RKO (cell line): ENCODE measurements at places on chromosomes 5 and 9.

GRCh38 chr5:178349075-178349511 lies 116.5 kb upstream of the PHYKPL start:
- no peak for DNase-seq

- peak; percentile 52 for DNase-seq
These were observed 134.5 kb upstream of the FSTL4 start for GRCh38 chr5:133746834-133747233.

DNA sequence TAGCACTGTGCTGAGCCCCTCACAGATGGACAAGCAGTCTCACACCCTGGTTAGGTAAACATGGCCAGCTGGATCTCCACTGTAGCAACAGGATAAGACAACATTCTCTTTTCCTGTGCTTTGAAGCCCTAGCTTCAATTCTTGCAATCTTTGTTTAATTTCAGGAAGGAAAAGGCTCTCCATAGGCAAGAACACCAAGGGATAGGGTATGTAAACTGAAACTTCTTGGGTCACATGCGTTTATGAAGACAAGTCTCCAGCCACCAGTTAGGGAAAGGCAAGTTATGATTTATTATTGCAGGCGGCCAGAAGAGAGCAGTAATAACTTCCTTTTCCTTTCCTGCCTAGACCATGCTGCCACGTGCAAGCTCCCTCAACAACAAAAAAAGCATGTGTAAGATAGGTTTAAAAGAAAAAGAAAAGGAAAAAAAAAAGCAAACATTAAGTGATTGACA lies 50.1 kb upstream of the POU5F2 start:
- DNase-seq, result no peak

DNA sequence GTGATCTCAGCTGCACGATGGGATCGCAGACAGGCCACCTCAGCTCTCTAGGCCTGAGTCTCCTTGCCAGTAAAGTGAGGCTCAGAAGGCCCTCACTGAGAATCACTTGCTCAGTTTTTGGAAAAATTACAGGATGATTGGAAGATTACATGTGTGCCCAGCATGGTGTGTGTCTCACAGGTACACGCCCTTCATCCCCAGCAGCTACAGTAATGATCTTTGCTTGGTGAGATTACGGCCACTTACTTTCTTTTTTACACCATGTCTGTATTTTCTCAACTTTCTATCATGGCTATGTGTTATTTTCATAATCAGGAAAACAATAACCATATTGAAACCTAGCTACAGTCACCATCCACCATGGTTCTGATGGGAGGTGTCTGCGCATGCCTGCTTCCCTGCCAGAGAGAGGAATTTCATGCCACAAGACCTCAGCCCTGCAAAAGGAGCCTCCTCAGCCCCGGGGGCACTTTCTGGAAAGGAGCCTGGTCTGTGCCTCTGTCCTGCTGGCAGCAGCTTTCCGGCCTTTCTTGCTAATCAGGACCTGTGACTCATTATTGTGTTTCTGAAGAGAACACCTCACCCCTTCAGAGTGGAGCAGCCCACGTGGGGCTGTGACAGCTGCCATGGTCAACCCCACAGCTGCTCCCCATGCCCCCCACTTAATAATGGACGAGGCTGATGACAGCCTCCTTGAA lies 64.2 kb upstream of the OLFM1 start:
- DNase-seq, result peak; percentile 59

DNA sequence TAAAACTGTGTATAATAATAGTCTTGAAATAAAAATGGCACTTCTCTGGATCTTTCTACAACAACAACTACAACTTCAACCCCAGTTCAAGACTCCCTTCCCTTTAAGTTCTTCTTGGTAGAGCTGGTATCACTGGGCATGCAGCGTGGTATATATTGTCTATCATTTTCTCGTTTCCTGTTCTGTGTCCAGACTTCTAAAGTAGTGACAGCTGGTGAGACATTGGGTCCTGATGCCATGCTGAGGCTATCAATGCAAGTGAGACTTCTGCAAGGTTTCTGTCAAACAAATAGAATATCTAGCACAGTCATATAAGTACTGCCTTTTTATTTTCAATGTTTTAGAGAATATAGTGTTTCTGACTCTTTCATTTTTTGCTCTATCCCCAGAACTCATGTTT lies 123.0 kb upstream of the GRIN3A start:
- DNase-seq, result no peak

DNA sequence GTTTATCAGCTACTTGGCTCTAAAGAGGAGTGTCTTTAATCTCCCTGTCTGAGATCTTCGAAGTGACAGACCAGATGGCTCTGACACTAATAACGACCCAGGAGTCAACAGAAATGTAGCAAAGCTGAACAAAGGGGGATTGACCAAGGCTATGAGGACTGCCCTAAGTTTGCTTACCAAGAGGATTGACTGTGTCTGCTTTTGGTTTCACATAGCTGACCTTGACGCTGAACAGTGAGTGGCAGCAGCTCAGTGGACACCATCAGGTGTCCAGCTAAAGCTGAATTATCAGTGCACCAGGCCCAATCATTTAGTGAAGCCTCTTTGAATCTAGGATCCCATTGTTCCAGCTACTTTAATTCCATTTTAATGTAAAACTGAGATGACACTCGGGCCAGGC lies 262.6 kb downstream of the COX7C start:
- DNase-seq, result no peak

DNA sequence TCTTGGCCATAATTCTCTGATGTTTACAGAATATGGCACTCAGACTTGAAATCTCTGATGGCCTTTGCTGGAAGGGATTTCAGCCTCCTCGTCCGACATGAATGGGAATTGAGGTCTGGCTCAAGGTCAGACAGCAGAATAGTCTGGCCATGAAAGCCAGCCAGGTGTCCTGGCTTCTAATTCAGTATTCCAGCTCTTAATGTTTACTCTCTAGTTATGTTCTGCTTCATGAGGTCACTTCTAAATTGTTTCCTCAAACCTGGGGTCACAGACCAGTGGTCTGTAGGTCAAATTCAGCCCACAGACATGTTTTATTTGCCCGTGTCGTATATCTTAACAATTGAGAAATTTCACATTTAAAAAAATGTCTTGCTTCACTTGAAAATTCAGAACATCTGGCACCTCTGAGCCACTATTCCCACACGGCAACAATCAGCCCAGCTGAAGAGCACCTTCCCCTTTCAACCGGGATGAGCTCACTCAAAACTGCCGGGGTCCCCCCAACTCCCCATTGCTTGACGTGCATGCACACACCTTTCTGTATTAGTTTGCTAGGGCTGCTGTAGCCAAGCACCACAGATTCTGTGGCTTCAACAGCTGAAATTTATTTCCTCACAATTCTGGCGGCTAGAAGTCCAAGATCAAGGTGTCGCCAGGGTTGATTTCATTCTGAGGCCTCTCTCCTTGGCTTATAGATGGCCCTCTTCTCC lies 243.5 kb downstream of the ENC1 start:
- no peak for DNase-seq

- peak; percentile 79 for DNase-seq
These were observed 10.5 kb upstream of the GALNT10 start for GRCh38 chr5:154179846-154180710.

- DNase-seq, result no peak
These were observed 117.4 kb downstream of the RGS3 start for GRCh38 chr9:113580954-113581311.

- no peak for DNase-seq
These were observed 82.2 kb downstream of the DCP2 start for GRCh38 chr5:113058706-113059226.

DNA sequence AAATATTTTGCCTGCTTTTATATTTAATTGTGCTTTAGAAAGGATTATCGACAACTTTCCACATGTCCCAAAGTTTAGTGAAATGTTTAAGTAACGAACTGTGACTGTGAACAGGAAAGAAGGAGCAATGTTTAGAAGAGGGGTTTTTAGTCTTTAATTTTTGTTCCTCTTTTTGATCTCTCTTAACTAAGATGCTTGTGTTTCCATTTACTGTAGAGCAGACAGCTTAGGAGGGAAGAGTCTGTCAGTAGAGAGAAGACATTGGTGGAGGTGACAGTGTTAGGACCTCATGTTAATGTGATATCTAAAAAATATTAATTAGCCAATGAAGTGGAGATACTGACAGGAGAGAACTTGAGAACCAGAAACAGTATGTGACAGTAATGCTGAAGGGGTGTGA lies 92.2 kb downstream of the RASGRF2 start:
- DNase-seq, result no peak

- no peak for DNase-seq
These were observed 80.3 kb downstream of the RCL1 start for GRCh38 chr9:4873066-4873465.

- no peak for DNase-seq
These were observed 103.6 kb downstream of the PBX3 start for GRCh38 chr9:125850763-125851162.

- DNase-seq, result no peak
These were observed 286.4 kb downstream of the EBF1 start for GRCh38 chr5:158813275-158813674.

DNA sequence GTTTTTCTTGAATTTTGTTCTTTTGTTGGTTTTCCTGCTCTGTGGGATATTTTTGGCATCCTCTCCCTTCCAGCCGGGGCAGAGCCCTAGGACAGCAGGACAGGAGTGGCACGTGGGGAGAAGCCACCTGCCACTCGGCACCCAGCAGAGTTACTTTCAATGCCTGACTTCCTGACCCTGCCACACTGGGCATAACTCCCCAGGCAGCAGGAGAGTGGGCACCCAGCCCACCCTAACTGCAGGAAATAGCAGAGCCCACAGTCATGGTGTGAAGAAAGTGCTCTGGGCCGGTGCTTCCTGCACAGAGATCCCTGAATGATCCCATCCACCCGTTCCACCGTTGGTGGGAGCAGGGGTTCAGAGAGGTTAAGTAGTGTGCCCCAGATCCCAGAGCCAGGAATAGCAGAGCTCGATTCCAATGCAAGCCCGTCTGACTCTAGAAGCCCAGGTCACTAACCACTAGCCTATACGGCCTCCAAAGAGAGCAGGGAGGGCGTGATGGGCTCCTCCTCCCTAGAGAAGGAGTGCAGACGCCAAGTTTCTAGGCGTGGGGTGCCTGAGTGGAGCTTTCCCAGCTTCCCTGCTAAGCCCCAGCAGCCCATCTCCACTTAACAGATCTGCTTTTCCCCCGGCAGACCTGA lies 8.1 kb upstream of the NUP214 start:
- DNase-seq, result no peak

GRCh38 chr5:123599171-123599570 lies 87.2 kb downstream of the CSNK1G3 start:
- no peak for DNase-seq

- peak; percentile 74 for DNase-seq
These were observed 1.2 kb downstream of the IER5L start for GRCh38 chr9:129176701-129177442.

GRCh38 chr5:54049963-54050362 lies 260.4 kb downstream of the ARL15 start:
- no peak for DNase-seq

- no peak for DNase-seq
These were observed 115.9 kb downstream of the CDC42SE2 start for GRCh38 chr5:131379723-131380122.

DNA sequence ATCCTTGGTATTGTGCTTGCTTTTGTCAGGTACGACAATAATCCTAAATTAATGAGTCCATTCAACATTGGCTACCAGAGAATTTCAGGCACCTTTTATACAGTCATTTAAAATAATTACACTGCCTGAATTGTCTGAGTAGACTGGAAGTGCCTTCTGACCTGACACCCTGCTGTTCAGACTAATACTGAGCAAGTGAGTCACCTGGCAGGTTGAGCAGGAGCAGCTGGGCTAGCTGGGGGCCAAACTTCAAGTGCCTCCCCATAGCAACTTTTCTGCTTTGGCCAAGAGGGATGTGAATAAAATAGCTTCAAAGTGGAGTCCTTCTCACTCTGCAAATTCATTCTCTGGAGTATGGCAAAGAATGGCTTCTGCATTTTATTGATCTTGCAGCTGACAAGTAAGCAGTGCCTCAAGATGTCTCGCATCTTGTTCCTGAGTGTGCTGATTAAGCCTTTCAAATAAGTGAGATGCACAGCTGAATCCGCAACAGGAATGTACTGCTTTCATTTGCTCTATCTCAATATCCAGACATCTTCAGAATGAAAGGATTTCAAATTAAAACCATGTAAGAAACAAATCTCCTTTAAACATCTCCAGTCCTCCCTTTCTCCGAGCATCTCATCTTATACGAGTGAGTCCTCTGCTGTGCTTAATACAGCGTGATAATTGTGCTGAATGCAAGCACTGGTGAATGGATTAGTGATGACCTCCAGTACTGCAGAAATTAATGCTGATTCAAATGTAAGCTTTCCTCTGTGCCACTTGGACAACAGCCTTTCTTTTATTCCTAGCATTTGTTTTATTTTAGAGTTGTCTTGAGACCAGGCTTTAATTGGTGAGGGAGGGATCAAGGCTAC lies 271.2 kb downstream of the EDIL3 start:
- peak; percentile 3 for DNase-seq

- DNase-seq, result peak; percentile 16
These were observed 169.1 kb downstream of the YTHDC2 start for GRCh38 chr5:113682497-113683136.

- no peak for DNase-seq
These were observed 138.4 kb upstream of the IER5L start for GRCh38 chr9:129316281-129317030.

DNA sequence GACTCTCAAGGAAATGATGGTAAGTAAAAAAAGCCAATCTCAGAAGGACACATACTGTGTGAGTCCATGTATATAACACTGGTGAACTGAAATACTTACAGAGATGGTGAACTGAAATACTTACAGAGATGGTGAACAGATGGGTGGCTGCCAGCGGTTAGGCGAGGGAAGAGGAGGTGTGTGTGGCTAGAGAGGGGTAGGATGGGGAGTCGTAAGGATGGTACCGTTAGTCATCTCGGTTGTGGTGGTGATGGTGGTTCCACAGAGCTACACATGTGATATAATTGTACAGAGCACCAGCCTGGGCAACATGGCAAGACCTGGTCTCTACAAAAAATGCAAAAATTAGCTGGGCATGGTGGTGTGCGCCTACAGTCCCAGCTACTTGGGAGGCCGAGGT lies 113.6 kb upstream of the RAPGEF1 start:
- no peak for DNase-seq

DNA sequence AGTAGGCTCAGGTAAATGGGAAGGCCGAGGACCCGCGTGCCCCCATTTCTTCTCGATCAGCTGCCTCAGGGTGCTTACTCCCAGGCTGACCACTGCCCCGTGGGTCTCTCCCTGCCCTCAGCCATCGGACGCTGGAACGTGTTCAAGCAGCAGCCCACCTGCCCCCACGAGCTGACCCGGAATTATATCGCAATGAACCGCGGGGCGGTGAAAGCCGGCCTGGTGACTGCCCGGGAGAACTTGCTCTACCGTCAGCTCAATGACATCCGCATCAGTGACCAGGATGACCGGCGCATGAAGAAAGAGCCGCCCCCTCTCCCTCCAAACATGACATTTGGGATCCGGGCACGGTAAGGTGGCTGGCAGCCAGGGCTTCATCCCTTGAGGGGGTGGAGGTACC lies 83.2 kb upstream of the BARHL1 start:
- no peak for DNase-seq

DNA sequence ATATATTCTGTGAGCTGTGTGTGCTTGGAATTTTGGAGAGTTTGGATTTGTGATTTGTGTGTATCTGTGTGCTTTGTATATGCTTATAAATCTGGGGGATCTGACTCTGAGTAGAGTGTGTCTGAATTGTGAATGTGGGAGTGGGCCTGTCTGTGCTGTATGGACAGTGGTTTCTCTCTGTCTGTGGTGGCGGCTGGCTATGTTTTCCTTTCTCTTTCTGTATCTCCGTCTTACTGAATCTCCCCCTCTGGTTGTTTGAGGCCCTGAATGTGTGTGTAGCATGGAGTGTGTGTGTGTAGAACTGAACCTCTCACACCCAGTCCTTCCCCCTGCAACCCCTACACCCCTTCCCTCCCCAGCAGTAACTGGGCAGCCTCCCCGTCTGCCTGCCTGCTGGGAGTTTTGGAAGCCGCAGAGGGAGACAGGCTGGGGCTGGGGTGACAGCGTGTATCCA lies 4.7 kb downstream of the CXXC5 start:
- no peak for DNase-seq
